ENCODE measurements at places on chromosomes 5 and 9. TPM values are rescaled to one million over a fixed set of nuclear protein-coding genes. Genes with fewer than 3 reads are reported as not detected.
A peak's percentile ranks its signal among the peaks of the same experiment; 100 is the strongest.

The RGS7BP gene
- not detected for total RNA-seq

The PSMD5 gene
- 65.9 TPM for total RNA-seq

DNA sequence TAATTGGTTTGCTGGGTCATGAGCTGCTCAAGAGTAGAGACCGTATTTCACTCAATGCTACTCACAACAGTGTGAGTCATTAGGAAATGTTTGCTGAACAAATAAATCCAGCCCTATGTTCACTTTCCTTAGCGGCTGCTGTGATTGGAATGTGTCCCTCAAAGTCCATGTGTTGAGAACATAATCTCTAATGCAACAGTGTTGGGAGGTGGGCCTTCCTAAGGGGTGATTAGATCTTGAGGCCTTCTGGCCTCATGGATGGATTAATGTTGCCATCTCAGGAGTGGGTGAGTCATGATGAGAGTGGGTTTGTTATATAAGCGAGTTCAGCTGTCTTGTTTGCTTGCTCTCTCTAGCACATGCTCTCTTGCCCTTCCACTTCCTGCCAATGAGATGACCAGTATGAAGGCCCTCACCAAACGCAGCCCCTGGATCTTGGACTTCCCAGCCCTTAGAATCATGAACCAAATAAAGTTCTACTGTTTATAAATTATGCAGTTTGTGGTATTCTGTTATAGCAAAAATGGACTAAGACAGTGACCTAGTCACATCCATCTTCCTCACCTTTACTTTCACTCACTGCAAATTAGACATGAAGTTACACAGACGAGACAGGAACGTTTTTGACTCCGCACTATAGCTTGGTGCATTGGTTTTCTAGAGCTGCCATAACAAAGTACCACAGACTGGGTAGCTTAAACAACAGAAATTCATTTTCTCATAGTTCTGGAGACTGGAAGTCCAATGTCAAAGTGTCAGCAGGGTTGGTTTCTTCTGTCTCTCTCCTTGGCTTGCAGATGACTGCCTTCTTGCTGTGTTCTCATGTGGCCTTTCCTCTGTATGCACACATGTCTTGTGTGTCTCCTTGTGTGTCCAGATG lies 50.9 kb upstream of the FAM169A start:
- DNase-seq, result peak; percentile 44

The EGFL7 gene
- 110 TPM for total RNA-seq

GRCh38 chr5:78050888-78051287 lies 243.6 kb downstream of the AP3B1 start:
- peak; percentile 43 for DNase-seq
